ENCODE measurements at places on chromosomes 5 and 9.

- DNase-seq = no peak
Measured at GRCh38 chr9:14399756-14400657, 86.1 kb upstream of the NFIB start.

DNA sequence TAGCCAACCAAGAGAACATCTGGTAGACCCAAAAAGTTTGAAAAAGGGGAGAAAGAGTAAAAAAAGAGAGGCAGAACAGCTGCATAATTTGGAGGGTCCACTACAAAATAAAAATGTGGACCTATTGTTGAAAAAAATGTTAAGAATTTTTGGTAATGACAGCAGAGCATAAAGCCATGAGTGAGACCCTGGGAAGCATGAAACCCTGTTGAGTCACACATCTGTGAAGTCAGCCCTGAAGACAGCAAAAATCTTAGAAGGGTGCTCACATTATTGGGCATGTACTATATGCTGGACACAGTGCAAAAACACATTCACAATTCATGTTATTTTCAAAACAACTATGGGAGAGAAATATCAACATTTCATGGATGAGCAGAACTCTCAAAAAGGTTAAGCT is 56.4 kb upstream of the LIFR start:
- no peak for DNase-seq

DNA sequence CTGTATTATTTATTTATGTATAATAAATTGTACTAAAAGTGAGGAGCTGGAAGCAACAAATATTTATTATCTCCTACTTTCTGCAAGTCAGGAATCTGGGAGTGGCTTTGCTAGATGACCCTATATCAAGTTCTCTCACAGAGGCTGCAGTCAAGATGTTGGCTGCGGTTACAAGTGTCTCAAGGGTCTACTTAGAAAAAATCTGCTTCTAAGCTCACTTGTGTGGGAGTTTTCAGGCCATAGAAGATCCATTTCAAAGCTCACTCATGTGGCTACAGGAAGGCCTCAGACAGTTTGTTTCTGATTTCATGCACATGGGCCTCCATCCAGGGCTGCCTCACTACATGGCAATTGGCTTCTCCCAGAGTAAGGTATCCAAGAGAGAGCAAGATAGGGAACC is 551.1 kb downstream of the CAAP1 start:
- DNase-seq = no peak

DNA sequence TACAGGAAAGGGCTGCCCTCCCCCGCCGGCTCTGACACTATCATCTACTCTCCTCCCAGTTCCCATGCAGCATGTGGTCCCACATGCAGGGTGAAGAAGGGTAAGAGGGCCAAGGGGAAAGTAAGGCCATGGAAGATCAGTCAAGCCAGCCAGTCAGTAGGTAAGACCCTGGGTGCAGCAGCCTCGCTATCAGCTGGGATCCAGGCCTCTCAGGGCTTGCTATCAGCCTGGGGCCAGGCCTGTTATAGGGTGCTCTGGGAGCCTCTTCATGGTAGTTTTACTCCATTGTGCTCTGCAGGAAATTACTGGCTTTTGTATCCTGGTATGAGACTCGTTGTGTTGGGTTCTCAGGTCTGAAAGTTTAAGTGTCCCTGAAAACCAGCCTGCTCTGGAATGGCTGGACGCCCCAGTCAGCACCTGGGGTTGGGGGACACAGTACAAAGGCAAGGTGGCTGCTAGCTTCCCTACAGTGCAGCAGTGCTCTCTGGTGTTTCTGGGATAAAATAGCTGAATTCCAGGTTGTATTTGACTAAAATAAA is 21.4 kb downstream of the SLC22A4 start:
- no peak for DNase-seq

DNA sequence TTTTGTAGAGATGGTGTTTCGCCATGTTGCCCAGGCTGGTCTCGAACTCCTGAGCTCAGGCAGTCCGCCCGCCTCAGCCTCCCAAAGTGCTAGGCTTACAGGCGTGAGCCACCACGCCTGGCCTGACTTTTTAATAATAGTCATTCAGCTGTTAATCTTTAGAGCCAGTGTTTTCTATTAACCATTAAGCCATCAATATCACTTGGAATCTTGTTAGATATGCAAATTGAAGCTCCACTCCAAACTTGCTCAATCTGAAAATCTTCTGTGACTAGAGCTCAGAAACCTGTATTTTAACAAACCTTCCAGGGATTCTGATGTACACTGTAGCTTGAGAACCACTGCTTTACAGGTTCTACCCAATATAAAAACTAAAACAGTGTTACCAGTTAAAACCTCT is 113.5 kb downstream of the CDC42SE2 start:
- DNase-seq = no peak

GRCh38 chr9:133153227-133154096 is 10.3 kb downstream of the GBGT1 start:
- DNase-seq = no peak

GRCh38 chr5:1103093-1103492 is 8.8 kb downstream of the SLC12A7 start:
- DNase-seq = no peak

- DNase-seq = no peak
Measured at GRCh38 chr9:81312346-81312745, 377.0 kb downstream of the TLE1 start.

GRCh38 chr9:107378006-107378405 is 94.9 kb downstream of the RAD23B start:
- no peak for DNase-seq

- no peak for DNase-seq
Measured at GRCh38 chr9:21974343-21974721, 19.9 kb downstream of the CDKN2A start.

DNA sequence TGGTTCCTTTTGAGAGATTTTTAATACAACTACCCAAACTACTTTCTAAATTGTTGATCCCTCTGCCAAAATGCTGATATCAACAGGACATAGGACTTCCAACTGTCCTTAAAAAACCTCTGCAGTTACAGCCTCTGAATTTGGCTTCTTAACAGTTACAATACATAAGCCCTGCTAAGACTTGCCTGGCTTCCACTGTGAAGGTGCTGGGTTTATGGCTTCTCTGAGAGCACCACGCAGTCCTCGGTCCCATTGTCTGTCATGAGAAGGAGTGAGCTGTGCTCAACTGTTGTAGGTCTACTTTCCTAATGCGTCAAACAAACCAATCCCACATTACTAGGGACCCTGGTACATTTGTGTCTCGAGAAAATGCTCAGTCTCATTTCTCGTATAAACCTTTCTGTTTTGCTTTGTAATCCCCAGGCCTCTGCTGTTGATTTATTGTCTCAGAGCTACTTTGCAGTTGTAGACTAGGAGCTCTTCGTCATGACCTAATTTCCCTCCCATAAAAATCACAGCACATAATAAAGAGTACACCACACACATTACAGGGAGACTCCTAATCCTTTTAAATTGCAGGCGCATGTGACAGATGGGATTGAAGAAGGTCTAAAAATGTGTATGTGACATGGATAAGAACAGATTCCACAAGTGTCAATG is 274.9 kb downstream of the NR3C1 start:
- no peak for DNase-seq

- DNase-seq = no peak
Measured at GRCh38 chr5:55908804-55909203, 57.6 kb downstream of the IL31RA start.

DNA sequence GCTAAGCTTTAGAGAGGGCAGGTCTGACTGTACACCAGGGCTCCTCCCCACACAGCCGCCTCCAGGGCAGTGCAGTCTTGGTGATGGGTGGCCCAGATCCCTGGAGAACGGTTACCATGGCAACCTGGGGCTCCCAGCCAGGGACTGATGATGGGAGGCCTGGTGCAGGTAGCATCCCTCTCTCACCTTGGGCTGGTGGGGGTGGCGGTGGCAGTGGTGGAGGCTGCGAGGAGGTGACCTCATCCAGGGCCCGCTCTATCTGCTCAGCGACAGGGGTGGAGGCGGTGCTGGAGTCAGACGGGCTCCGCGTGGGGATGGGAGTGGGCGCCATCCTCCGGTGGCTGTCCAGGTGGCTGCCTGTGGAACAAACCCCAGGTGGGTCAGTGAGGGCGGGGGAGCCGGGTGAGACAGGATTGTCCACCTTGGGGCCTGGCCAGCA is 12.3 kb downstream of the PRR7 start:
- no peak for DNase-seq

DNA sequence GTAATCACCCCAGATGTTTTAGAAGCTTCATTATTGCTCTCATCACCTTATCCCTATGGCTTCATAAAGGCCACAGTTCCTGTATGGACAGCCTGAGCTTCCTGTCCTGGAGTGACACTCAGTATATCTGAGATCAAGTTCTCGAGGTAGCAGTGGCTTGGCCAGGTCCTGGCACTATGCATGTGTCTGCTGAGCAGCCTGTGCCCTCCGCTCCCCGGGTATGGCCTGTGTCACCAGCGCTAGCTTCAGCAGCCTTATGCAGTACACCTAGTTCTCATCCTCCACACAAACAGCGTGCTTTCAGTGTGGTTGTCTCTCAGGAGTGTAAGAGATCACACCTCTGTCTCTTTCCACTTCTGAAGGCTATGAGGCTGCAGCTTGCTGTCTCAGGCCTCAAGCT is 514.7 kb downstream of the DIRAS2 start:
- no peak for DNase-seq

- DNase-seq = no peak
Measured at GRCh38 chr5:54148067-54148845, 162.1 kb downstream of the ARL15 start.

DNA sequence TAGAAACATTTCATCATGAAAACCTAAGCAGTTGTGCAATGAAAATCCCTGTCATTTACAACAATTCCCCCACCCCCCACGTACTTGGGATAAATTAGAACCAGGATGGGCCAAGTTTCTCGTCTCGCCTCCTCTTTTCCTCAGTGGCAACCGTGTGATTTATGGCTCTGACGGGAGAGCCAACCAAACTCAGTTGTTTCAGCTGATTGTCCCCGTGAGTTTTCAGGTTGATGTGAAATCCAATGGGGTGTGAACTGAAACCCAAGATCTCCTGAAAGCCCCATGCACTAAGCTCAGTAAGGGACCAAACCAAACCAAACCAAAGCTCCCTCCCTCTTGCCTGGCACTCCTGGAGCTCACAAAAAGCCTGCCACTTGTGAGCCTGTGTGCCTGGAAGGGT is 138.7 kb upstream of the SLC24A2 start:
- DNase-seq = no peak

DNA sequence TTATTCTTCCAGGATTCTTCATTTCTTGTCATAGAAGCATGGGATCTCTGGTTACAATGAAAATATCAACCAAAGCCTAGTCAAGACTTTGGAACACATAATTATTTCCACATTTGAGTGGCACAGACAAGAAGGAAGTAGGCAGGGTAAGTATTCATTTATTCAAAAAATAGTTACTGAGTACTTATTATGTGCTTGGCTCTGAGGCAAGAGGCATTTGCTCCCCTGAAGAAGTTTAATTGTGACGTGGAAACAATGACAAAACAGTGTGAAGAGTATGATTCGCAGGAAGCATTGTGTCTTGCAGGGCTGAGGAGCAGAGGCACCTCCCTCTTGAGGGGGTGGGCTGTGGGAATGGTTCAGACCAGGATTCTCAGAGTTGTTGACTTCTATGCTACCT is 45.0 kb upstream of the TNFSF15 start:
- peak; percentile 16 for DNase-seq

DNA sequence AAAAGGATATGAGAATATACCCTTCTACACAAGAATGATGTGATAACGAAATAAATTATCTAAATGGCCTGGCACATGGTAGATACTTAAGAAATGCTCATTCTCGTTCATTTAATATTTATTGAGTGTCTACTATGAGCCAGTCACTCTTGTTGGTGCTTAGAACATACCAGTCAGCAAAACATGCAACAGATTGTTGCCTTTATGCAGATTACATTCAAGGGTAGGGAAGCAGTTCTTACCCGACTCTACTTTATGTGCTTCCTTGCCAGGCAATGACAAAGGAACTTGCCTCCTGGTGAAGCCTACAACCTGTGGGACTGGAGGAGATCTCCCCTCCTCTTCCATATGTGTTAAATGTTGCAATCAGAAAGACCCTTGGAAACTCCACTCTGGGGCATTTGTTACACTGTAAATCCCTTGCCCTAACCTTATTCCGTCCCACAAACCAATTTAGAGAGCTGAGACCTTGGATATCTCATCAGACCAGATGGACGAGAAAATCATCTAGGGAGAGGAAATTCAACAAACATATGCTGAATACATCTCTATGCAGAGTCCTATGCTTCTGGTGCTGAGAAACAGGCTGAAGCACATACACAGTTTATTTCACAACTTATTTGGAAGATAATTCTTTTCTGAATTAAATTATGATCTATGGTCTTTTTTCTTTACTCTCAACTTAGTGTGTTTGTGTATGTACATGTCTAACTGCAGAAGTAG is 128.1 kb upstream of the TRIM32 start:
- no peak for DNase-seq

- no peak for DNase-seq
Measured at GRCh38 chr9:131260751-131261452, 15.4 kb downstream of the FAM78A start.

GRCh38 chr5:111454198-111454622 is 58.1 kb downstream of the STARD4 start:
- DNase-seq = no peak

DNA sequence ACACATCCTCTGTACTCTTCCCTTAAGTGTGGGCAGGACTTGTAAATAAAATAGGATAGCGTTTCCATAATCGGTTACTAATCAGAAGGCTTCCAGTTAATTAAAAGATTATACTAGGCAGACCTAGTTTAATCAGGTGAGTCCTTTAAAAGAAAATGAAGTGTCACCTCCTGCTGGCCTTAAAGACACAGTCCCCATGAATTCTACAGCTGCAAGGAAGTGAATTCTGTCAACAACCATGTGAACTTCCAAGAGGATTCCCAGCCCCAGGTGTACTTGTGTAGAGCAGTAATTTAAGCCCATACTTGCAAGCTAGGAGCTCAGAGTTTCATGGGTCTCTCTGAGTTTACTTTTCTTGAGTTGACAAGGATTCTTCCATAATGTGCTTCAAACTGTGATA is 918.3 kb downstream of the DTWD2 start:
- DNase-seq = no peak

DNA sequence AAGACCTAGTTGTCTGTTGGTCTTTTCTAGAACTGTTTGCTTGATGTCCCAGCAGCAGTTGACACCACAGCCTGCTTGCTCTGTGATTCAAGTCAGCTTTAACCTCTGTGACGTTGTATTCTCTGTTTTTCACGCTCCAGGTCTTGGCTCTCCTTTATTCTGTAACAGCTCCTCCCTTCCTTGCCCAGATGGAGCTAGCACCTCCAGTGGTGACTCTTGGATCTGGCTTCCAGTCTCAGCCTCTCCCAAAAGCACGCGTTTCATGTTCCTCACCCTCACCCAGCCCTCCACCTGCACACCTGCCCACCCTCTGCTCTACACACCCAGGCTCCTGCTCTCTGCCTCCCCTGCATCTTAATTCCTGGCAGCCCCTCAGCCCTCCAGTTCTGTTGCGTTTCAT is 50.6 kb downstream of the DMRT1 start:
- DNase-seq = no peak

- no peak for DNase-seq
Measured at GRCh38 chr5:10556289-10556807, 7.5 kb upstream of the ANKRD33B start.

GRCh38 chr9:98479967-98480847 is 224.8 kb upstream of the TBC1D2 start:
- DNase-seq = no peak

- DNase-seq = no peak
Measured at GRCh38 chr5:67672636-67673035, 476.0 kb upstream of the CD180 start.

GRCh38 chr5:107099506-107099905 is 571.2 kb downstream of the EFNA5 start:
- no peak for DNase-seq
